CD4-positive, alpha-beta T cell treated with Interleukin-6 for 4 hours (primary cell): ENCODE measurements at places on chromosomes 6 and 20.
A peak's percentile ranks its signal among the peaks of the same experiment; 100 is the strongest.

- no peak for DNase-seq
Observed at GRCh38 chr6:127844529-127844928, 56.3 kb downstream of the THEMIS start.

DNA sequence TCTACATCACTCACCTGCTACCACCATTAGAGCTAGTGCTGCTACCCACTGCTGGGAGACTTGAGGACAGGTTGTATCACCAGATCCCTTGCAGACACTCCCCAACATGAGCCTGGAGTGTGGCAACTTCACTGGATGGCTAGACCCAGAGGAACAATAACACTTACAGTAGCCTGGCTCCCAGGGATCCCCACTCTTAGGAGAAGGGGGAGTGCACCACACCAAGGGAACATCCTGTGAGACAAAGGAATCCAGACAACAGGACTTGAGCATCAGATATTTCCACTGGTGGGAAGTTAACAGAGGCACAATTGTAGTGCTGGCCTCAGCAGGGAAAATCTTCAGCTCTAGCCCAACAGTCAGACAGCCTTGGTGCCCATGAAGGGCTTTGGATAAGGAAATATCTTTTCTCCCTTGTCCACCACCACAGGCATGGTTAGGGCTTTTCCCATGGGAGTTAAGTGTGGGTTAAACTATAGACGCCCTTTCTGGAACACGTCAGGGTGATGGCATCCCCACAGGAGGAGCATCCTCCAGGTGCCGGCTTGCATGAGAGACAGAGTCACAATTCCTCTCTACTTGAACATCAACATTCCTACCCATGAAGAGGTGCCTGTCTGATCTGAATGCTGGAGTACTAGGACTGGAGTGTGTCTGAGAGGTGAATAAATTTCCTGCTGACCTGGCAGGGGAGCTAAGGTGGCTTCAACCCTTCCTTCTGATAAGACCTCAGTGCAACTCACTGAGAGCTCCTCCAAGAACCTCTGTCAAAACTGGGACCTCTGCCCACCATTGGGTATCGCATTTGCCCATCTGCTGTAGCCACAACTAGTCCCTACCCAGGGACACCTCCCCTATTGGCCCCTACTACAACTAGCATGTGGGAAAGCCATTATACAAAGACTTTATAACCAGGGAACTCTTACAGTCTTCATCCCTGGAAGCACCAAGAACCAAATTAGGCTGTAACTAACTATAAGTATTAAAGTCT is 55.4 kb upstream of the SIRPG start:
- no peak for DNase-seq

DNA sequence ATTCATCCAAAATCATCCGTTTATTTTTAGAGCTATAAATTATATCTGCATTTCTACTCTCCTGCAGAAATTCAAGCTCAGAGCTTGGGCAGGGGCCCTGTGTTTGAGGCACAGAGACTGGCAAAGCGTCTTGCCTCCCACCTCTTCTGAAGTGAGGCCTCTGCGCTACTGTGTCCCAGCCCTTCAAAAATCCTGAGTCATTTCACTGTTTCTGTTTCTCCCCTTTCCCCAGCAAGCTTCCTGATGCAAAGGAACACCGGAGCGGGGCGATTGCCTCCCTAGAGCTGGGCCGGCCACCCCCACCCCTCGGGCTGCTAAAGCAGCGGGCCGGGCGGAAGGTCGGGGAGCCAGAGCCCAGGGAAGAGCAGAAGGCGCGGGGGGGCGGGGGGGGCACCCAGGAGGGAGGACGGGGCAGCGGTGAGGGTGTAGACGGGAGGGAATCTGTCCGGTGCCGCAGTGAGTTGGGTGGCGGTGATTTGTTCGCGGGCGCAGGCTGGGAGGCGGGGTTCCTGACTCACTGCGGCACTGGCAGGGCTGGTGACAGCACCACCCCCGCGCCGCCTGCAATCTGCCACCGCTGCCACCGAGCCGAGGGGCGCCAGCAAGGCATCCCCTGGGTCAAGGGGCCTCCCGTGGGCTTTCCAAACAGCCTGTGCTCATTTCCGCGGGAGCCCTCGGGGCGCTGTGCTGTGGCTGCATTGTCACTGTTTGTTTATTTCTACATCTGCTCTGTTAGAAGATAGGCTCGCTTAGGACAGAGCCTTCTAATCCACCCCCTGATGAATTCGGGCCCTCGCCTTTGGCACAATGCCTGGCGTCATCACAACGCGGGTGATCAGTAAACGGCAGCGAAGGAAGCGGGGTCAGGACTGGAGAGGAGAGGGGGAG is 46.5 kb upstream of the SNAP25 start:
- DNase-seq, result no peak

DNA sequence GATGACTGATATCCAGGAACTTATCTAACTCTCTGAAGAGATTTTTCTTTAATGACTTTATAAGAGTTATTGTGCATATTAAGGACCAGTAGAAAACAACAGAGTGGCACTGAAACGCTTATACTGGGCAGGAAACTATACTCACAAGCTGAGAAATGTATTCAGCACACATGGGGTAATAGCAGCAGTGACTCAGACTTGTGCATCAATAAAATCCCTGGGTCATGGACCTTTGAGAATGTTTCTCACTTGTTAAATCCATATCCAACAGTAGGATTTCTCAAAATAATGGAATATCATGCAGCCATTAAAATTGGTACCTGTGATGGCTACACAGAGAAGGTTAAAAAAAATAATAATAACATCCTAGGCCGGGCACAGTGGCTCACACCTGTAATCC is 219.5 kb downstream of the BTBD9 start:
- DNase-seq, result no peak

DNA sequence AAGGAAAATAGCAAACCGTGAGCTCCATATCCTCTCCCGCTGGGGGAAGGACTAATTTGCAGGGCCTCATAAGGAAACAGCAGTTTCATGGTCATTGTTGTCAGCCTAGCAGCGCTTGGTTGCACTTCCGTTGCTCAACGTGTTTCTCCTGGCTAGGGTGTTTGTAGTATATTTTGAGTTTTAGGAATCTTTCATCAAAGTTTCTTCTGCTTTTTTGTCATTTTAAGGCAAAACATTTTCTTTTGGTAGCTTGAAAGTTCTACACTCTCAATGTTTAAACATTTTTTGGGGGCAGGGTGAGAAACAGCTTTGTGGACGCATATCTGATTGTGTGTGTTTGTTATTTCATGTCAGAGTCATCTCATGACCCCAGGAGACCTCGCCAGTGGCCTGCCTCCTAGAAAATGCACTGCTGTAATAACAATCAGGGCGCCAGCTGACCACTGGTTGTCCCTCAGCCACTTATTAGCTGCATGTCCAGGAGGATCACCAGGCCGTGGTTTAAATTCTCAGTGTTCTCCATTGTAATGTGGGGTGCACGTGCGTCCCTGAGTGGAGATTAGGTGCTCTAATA is 20.6 kb downstream of the JARID2 start:
- peak; percentile 24 for DNase-seq

- no peak for DNase-seq
Observed at GRCh38 chr6:13251242-13251641, 77.1 kb downstream of the TBC1D7 start.
